ENCODE measurements at places on chromosomes 5 and 9.

DNA sequence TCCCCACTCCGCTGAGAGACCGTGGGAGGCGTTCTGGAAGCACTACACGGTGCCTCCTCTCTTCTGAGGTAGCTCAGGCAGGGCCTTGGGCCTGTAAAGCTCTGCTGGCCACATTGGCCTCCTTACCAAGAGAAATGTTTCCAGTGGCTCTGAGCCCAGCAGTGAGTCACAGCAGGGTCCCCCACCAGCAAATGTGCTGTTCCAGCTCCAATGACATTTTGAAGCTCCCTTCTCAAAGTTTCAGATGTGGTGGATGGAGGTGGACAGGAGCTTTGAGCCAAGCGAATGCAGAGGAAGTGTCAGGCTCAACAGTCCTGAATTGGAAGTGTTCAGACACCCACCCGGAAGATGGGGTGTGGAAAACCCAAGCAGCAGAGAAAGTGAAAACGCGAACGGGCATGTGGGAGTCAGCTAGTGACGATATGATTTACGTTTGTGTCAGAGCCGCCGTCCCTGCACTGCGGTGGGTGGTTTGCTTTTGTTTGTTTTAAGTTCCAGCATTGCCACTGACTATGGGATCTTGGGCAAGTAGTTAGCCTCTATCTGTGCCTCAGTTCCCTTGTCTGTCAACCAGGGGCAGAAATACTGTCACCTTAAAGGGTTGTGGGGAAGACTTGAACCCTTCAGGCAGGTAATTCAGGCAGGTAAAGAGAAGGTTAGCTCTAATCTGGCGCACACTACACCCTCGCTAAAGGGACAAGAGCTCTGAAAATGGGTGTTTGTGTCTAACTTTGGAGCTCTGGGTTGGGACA, 38.2 kb downstream of the C5orf15 start:
- no peak for DNase-seq

DNA sequence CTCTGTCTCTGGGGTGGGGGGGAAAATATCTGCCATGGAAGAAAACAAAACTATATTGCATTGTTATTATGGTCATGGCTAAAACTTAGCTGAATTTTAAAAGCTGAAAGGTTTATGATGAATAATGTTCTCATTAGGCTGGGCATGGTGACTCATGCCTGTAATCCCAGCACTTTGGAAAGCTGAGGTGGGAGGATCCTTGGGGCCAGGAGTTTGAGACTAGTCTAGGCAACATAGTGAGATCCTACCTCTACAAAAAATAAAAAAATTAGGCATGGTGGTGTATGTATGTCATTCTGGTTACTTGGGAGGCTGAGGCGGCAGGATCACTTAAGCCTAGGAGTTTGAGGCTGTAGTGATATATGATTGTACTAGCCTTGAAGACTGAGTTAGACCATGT, 44.5 kb downstream of the IPO11 start:
- no peak for DNase-seq

DNA sequence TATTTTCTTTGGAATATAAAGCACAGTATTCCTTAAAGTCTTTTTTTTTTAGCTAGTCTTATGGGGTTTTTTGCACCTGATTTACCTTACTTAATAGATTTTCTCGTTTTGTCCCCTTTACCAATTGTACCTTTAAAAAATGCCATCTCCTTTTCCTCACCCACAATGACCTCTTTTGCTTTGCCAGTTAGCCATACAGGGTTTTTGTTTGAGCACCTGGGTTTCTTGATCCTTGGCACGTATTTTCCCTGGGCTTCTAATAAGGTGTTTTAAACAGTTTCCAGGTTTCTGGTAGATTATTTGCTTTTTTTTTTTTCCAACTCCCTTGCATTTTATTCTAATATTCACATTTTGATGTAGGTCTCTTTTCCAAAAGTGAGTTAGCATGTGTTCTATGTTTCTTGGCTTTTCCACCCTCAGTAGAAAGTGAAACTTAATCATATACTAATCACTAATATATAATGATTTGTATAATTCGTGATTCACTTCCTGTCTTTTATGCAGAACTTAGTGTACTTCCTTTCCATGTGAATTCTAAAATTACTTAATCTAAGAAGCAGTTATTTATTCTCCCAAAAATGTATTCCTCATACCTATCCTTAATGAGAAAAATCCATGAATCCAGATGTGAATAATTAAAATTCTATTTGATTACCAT, 673.9 kb upstream of the RGMB start:
- DNase-seq = no peak

- no peak for DNase-seq
Observed at GRCh38 chr9:109011231-109011671, 2.0 kb downstream of the CTNNAL1 start.

GRCh38 chr5:154850255-154851062, at the start of gene FAXDC2:
FAXDC2 (minus strand) TSS chr5:154850603; CDS start chr5:154838178, 12,425 bp downstream.
- DNase-seq = no peak

GRCh38 chr5:68378204-68378820, 162.8 kb downstream of the PIK3R1 start:
- no peak for DNase-seq

GRCh38 chr5:53110156-53110555, 599 bp upstream of the MOCS2 start:
- no peak for DNase-seq

DNA sequence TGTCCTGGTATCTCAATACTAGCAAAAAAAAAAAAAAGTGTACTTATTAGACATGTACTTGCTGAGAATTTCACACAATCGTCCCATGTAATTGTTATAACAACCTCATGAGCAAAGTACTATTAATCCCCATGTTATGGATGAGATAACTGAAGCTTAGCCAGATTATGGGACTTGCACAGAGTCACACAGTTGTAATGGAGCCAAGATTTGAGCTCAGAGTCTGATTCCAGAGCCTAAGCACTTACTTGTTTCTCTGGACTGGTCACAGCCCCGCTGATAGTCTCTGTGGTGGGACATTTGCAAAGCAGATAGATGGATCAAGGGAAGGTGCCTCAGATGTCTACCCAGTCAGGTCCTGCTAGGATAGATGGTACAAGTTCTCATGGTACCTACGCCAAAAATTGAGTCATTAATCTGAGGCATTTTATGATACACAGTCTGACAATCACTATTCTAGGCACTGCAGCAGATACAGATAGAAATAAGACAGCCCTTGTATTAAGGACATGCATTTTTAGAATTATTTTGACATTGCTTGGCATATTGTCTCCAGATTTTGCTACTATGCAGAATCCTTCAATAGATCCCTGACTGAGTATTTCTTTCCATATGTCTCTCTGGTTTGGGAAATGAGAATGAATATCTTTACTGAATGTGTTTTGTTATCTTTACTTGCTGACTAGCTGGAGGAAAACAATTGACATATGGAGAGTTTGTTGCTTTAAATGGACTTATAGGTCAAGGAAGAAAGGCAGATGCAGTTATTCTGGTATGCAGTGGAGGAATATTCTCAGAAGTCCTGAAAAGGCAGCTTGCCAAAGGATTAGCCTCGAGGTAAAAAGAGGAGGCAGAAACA, 149.5 kb downstream of the ADAMTSL1 start:
- no peak for DNase-seq

DNA sequence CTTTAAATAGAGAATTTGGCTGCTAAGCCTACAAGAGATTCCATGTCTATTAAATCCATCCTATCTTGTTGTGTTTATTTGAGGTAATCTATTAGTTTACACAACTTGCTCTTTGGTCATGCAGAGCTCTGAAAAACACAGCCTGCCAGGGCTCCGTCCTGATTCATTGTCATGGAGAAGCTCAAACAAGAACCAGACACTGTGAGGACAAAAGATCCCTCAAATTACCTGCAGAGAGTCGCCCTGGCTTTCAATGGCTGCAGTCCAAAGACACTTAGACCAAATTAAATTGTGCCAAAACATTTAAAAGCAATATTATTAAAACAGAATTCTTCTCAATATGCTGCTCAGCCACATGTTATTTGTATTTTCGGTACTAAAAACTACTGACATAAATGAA, 60.1 kb downstream of the CDH18 start:
- DNase-seq = no peak

- DNase-seq = no peak
Observed at GRCh38 chr5:45017568-45017967, 208.8 kb downstream of the MRPS30 start.

DNA sequence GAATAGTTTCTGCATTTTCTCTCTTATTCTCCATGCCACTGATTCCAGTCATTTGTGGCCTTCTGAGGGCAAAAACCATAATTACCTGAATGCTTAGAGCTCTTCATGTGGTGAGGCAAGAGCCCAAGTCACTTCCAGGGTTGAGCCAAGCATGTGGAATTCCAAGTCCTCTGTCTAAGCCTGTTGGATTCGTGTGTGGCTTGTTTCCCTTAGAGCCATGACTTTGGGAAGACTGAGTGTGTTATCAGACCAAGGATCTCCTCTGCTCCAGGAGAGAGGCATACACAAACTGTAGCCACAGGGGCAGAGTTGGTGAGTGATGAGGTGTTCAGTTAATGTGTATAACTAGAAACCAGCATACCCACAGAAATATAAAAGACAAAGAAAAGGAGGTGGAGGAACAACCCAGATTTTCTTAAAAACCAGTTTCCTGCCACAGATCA, 27.1 kb downstream of the SLC22A5 start:
- no peak for DNase-seq

GRCh38 chr5:143106174-143106573, 297.3 kb downstream of the NR3C1 start:
- no peak for DNase-seq

- DNase-seq = no peak
Observed at GRCh38 chr9:14380061-14380836, 66.3 kb upstream of the NFIB start.

- DNase-seq = peak; percentile 24
Observed at GRCh38 chr5:73692166-73692640, 66.2 kb downstream of the ARHGEF28 start.

- DNase-seq = peak; percentile 17
Observed at GRCh38 chr5:116571568-116572349, 2.9 kb downstream of the SEMA6A start.
